ENCODE measurements at places on chromosomes 3 and 15.

GRCh38 chr3:141928631-141929270, 52.3 kb downstream of the ATP1B3 start:
- no peak for DNase-seq

DNA sequence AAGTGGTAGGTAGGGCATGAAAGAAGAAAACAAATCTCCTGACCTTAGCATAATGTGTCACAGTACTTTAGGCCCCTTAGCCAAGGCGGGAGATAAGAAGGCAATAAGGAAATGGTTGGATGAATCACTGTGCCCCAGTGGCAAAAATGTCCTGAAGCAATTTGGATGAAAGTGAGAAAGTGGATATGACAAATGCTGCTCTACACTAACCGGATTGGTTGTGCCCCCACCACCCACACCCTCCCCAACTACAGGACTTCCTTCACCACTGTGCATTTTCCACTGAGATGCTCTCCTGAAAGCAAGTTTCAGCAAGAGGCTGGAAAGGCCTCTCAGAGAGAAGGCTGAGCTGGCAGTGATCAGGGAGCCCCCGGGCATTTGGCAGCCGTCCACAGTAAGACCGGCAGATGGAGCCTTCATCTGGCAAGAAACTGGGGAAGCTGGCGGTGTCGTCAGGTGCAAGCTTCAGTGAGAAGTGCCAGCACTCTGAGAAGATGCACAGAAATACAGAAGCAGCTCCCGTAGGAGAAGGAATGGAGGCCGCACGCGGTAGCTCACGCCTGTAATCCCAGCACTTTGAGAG, 63.8 kb downstream of the ATP1B3 start:
- DNase-seq, result no peak

DNA sequence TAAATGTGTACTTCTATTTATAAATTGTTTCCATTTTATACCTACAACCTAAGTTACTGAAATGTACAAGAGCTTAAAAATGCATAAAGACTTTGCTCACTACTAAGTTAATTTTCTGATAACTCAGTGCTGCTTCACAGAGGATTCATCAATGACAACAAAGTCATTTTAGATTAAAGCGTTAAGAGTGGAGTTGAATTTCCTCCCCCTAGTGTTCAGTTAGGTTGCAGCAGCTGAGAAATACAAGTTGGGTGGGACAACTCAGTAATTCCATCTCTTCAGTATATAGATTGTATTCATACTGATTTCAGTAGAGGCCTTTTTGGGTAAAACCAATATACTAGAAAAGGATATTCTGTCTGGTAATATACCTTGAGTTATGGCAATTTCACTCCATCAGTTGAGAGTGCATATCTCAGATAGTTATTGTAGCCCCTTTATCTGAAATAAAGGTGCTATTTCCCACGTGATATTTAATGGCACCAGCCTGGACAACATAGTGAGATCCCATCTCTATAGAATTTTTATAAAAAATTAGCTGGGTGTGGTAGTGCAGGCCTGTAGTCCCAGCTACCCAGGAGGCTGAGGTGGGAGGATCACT, 6.9 kb upstream of the RPL35A start:
- peak; percentile 56 for DNase-seq

DNA sequence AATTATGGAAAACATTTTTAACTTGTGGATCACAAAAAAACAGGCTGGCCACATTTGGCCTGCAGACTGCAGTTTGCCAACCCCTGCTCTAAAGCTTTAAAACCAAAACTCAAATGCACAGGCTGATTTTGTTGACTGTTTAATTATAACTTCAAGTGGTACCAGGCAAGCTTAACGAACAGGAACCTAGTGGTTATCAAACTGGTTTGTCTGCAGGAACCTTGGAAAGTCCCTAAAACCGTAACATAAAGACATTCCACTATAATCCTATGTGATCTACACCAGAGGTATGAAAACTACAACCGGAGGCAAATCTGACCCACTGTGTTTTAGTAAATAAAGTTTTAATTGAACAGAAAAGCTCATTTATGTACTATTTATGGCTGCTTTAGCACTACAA, 52.4 kb downstream of the TBL1XR1 start:
- DNase-seq, result peak; percentile 71

DNA sequence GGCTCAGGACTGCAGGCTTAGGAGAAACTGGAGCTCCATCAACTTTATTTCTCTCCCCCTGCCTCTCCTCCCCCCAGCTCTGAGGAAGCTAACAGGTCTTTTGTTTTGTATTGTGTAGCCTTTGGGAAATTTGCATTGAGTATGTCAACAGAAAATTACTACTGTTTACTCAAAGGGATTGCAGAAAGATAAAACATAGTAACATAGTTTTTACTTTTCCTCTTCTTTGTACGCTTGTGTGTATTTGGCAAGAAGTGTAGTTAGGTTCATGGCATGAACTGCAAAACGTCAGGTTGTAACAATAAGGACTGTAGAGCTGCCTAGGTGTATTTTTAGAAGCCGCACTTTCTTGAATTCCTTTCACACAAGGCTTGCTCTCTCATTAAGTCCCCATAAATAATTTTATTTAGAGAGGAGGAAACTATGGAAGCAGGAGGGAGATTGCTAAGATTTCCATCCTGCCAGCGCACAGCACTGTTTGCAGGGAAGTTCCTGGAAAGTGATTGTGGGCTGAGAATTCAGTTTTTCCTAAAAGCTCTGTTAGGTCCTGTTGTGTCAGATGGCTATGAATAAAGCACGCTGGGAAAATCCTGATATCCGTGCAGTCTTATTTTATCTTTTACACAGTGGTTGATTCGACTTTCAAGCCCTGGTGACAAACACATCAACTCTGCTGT, 21.1 kb upstream of the SATB1 start:
- no peak for DNase-seq

- DNase-seq, result peak; percentile 44
Observed at GRCh38 chr15:38611228-38611627, 46.6 kb upstream of the RASGRP1 start.

All from CD4-positive, alpha-beta T cell treated with Interleukin-12 subunit alpha and Interleukin-12 subunit beta, for 1 hour (primary cell).